Astrocyte (in vitro differentiated cells and primary cell): ENCODE measurements at places on chromosomes 13 and 19.
A peak's percentile ranks its signal among the peaks of the same experiment; 100 is the strongest.

- peak; percentile 92 for DNase-seq
Observed at GRCh38 chr13:30846311-30846710, 59.8 kb upstream of the MEDAG start.

- DNase-seq, result no peak
Observed at GRCh38 chr19:36152352-36153091, at the start of gene COX7A1. Gene COX7A1 (minus strand): TSS chr19:36152447. CDS start chr19:36152407, 40 bp downstream.

DNA sequence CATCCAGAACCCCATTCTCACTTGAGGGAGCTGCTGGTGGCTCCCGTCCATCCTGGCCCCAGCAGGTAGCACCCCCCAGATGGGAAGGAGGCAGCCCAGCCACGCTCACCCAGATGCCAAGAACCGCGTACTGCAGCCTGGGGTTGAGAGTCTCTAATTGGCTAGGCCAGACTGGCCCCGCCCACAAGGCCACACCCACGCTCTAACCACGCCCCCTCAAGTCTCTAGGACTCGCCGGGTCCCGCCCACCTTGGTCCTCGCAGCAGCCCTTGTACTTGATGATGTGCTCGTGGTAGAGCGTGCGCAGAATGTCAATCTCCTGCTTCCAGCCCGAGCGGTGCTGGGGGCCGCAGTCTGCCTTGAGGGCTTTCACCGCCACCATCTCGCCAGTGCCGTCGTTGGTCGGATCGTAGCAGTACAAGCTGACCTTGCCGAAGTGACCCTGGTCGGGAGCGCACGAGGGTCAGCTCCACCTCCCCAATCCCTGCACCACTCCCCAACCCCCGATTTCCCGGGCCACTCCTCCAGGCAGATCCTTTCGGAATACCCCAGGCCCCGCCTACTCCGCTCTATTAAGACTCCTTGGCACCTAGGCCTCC lies 14.5 kb upstream of the ICAM3 start:
- DNase-seq, result no peak

GRCh38 chr19:56076498-56076897 lies 44.6 kb downstream of the ZNF787 start:
- no peak for DNase-seq

- peak; percentile 59 for DNase-seq
Observed at GRCh38 chr13:105327581-105328126, 1207.8 kb downstream of the EFNB2 start.

- no peak for DNase-seq
Observed at GRCh38 chr13:73542446-73542845, 483.6 kb downstream of the KLF5 start.

DNA sequence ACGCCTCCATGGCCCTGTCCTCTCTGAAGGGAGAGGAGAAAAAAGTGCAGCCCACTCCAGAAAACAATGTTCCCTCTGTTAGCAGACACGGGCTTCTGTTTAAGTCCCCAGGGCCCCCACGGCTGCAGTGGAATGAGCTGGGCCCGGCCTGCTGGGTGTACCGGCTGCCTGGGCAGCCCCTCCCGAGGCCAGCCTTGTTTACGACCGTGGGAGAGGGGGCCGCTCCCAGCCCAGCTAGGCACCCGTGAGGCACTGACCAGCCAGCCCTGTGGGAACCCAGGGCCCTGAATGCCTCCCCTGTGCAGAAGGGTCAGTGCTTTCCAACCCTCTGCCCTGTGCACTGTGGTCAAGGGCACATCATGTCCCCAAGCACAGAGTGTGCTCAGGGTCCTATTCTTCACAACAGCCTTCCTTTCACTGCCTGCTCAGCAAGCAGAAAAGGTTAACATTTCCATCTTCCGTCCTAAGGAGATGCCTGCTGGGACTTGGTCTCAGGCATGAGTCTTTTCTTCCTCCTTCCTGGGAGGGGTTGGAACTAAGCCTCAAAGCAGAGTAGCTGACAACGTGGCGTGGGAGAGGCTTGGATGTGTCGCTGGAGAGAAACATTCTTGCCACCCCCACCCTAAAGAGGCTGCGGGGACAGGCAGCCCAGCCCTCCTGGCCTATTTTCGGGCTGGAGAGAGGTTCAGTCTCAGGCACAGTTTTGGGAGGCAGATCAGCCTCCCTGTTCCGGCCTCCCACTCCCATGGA lies 90.1 kb downstream of the RGCC start:
- no peak for DNase-seq

DNA sequence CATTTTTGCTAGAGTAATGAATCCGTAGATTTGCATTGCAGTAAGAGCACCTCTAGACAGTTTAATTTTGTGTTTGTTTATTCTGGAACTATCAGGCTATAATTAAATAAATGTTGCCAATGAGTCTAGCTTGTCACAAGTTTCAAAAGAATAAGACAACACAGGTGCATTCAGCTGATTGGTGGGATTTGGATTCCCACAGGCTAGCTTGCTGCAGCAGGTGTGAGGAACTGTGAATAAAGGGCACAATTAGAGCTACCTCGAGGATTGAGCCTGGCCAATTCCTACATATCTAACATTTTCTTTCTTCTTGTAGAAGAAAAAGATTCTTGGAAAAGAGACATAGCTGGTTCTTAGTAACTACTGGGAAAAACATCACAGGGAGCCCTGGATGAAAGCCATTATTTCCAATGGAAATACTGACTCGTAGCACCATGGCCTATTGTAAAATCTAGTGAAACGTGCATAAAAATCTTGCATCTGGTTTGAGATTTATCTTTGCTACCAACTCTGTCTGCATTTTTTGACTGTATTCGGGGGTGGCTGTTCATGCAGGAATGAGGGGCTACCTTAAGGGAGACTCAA lies 360.9 kb downstream of the FGF9 start:
- no peak for DNase-seq

GRCh38 chr13:94318418-94318817 lies 161.1 kb downstream of the DCT start:
- peak; percentile 50 for DNase-seq

GRCh38 chr13:48500652-48501197 lies 32.2 kb downstream of the RCBTB2 start:
- DNase-seq, result peak; percentile 84

- peak; percentile 53 for DNase-seq
Observed at GRCh38 chr13:47934371-47934770, 66.7 kb downstream of the SUCLA2 start.

DNA sequence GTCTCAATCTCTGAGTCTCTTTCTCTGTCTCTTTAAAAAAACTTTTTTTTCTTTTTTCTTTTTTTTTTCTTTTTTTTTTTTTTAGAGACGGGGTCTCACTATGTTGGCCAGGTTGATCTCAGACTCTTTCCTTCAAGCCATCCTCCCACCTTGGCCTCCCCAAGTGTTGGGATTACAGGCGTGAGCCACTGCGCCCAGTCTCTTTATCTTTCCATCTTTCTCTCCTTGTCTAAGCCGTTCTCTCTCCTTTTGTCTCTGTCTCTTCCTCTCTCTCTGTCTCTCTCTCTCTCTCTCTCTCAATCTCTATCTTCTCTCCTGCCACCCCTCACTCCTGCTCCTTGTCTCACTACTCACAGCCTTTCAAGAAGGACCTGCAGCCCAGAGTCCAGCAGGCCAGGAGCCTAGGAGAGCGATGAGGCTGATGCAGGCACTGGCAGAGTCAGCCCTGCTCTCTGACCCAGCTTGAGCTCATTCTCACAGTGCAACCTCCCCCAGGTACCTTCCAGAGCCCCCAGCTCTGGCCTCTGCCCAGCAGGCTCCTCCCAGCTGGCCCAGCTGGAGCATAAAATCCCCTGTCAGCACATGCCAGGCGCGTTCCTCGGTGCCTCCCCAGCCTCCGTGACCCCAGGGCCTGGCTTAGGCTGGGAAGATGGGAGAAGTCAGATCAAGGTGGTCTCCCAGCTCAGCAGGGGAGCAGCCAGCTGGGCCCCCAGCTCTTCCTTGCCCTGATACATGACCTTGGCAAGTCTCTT lies at the start of gene NPHS1:
Gene NPHS1, minus strand, starts transcription at position 476 of the 752 bp plus-strand sequence. CDS start 667 bp downstream, outside the sequence.
- DNase-seq, result no peak

DNA sequence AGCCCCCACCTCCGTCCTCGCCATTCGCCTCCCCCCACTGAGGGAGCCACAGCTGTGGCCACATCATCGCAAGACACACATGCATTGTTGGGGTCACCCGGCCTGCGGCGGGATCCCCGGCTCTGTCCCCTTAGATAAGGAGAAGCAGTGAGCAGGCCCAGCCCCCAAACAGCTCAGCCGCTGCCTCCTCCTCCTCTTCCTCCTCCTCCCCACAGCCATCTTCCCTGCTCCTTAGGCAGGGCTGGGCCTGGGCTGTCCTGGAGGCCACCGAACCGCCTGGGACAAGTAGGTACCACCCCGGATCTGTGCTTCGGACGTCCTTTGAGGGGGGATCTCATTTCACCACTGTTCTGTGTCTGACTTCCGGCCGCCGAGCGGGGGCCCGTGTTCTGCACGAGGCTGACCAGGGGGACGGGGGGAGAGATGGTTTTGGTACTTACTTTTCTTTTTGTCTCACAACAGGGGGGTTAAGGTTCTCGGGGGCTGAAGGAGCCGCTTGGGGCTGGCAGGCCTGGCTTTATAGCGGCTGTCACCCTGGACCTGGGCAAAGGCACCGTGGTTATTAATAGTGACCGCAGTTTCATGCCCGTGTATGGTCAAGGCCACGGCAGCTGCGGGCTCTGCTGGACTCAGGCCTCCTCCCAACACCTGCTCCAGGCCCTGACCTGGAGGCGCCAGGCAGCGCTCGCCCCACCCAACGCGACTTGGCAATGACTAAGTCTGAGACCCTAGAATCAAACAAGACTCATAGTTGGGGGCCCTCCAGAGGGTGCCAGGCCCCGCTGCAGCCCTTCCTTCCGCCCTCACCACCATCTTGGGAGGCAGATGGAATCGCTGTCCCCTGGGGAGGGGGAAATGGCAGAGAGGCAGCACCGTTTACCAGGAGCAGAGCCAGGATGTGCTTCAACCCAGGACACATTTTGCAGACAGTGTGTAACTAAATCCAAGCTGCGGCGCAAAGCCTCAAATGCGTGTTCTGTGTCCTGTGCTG lies 18.3 kb downstream of the NMRK2 start:
- DNase-seq, result no peak

DNA sequence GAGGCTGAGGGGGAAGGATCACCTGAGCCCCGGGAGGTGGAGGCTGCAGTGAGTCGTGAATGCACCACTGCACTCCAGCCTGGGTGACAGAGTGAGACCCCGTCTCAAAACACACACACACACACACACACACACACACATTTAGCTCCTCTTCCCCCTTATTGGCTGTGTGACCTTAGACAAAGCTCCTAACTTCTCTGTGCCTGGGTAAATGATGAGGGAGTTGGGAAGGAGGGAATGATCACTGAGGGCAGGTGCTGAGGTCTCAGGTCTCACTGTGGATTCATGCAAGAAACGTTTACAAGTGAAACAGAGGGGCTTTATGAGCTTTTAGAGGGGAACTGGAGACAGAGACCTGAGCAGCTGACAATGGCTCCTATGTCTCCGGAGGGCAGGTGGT lies 16.9 kb upstream of the BCL3 start:
- DNase-seq, result no peak

DNA sequence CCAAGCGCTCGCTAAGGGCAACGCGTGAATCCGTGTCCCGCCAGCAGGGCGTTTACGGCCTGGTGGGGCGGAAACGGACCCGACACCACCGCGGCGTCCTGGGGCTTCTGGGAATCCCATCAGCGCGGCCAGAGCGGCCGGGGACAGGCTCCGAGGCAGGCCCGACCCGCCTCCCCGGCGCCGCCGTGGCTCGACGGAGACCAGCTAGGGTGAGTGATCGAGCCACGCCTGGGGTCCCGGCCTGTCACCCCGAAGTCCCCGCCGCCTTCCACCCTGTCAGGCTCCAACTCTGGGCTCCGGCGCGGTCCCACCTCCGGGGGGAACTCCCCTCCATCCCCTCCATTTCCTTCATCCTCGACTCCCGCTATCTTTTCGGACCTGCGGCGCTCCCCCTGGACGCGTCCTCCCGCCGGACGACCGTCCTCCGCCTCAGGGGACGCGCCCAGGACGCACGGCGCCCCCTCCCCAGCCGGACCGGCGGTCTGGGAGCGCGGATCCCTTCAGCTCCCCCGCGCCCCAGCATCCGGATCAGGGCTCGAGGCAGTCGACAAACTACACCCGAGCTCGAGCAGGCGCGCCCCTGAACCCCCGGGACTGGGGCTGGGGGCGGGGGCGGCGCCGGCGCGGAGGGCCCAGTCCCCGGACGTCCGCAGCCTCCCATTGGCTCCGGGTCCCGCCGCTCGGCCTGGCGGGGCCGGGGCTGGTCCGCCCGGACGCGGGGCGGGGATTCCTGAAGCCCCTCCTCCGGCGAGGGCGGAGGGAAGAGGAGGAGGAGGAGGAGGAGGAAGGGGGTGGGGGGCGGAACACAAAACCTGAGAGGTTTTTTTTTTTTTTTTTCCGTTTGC lies 638 bp upstream of the BICRA start:
- peak; percentile 77 for DNase-seq

DNA sequence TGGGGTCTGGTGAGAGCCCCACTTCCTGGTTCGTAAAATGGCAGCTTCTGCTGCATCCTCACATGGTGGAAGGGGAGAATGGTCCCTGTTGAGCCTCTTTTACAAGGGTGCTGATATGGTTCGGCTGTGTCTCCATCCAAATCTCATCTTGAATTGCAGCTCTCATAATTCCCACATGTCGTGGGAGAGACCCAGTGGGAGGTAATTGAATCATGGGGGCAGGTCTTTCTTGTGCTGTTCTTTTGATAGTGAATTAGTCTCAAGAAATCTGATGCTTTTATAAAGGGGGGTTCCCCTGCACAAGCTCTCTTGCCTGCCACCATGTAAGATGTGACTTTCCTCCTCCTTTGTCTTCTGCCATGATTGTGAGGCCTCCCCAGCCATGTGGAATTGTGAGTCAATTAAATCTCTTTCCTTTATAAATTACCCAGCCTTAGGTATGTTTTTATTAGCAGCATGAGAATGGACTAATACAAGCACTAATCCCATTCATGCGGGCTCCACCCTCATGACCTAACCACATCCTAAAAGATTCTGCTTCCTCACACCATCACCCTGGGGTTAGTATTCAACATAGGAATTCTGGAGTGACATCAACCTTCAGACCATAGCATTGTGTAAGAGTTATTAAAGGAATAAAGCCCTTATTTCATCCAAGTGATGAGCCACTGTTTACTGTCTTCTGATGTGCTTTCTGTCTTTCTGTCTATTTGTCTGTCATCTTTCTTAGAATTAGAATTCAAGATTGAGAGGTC lies 159.0 kb upstream of the IRS2 start:
- DNase-seq, result peak; percentile 57

GRCh38 chr13:75307370-75307949 lies 174.5 kb downstream of the TBC1D4 start:
- DNase-seq, result peak; percentile 14

DNA sequence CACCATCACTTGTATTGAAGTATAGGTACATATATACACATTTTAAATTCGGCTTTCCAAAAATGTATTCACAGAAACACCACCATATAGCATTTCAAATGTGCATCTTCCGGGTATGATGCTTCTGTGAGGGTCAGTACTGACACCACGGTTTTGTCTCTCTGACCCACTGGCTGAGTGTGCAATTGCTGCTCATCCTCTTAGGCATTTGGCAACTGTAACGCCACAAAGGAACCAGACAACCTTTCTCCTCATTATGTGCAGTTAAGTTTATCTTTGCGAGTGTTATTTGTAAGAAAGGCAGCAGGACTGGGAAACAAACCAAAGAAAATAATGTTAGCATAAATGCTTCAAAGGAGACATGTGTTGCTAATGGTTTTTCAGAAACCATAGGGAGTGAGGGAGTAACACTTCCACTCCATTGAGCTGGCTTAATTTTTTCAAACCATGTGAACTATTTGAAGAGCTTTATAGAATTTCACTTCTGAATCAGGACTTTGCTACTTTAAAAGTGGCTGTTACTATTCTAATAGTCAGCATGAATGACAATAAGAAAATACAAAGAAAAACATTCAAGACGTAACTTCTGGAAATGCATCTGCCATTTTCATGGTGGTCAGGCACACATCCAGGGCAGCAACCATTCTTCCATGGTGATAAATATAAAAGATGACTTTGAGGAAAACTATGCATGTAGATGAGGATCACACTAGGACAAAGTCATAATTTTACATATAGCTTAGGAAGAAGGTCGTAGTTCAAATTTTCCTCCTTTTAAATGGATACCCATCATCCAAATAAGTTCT lies 423.3 kb downstream of the MZT1 start:
- DNase-seq, result peak; percentile 96
